Uterus (tissue), 4 donors: ENCODE measurements at places on chromosomes 1 and 21. TPM values are rescaled to one million over a fixed set of nuclear protein-coding genes. Genes with fewer than 3 reads are reported as not detected.

GRCh38 chr1:31483012-31483946 lies 70.3 kb downstream of the SERINC2 start:
- H3K36me3 ChIP-seq, result no peaks in the 10 kb centered on the region
- no peaks in the 10 kb centered on the region for H3K4me1 ChIP-seq
- no peak overlapping the region for H3K27ac ChIP-seq

- DNase-seq, result no peak
- no peak overlapping the region for H3K27ac ChIP-seq
- H3K36me3 ChIP-seq, result no peaks in the 10 kb centered on the region
- no peaks in the 10 kb centered on the region for H3K27me3 ChIP-seq
- no peak overlapping the region for H3K4me3 ChIP-seq
Observed at GRCh38 chr1:34833711-34834110, 25.8 kb downstream of the SMIM12 start.

- no peaks in the 10 kb centered on the region for H3K27me3 ChIP-seq
- no peak overlapping the region for H3K4me3 ChIP-seq
- H3K27ac ChIP-seq, result no peak overlapping the region
- no peak for DNase-seq
- H3K36me3 ChIP-seq, result no peaks in the 10 kb centered on the region
- H3K4me1 ChIP-seq, result no peaks in the 10 kb centered on the region
Observed at GRCh38 chr21:43325968-43326715, 100.8 kb downstream of the SIK1 start.

DNA sequence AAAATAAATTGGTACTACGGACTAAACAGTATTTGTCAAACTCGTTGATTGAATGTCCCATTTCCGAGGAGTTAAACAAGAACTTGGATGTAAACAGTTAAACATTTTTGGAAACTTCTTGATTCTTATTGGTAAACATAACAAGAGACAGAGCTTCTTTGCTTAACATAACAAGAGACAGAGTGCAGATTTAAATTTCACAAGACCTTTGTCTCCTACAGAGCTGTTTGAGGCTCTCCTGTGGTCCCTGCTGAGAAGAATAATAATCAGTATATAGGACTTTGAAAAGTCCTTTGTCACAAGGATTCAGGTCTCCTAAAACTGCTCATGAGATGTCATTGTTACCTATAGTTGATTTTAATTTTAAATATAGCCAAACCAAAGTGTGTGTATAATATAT lies 170.6 kb upstream of the C21orf91 start:
- H3K4me1 ChIP-seq, result no peaks in the 10 kb centered on the region
- no peaks in the 10 kb centered on the region for H3K36me3 ChIP-seq

GRCh38 chr1:41493117-41493536 lies 8.6 kb upstream of the EDN2 start:
- no peaks in the 10 kb centered on the region for H3K27me3 ChIP-seq
- H3K36me3 ChIP-seq, result no peaks in the 10 kb centered on the region
- no peak overlapping the region for H3K4me3 ChIP-seq
- no peak overlapping the region for H3K27ac ChIP-seq

DNA sequence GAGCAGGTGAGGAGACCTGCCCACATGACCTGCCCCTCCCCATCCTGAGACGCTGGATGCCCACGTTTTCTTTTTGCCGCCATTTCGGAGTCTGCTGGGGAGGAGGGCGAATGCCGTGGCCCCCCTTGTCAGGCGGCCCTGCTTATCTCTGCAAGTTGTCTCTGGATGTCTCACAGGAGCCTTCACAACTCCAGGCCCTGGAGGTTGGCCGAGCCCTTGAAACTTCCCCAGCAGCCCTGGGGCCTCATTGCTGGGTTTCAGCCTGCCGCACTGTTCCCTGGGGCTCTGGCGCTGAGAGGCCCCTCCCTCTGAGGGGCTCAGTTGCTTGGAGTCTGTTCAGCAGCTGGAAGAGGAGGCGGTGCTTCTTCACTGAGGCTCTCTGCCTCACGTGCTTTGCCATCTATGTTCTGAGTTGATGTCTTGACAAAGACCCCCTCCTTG lies 29.8 kb upstream of the ZBTB21 start:
- H3K4me1 ChIP-seq, result peaks cover 8% of the 10 kb centered on the region
- no peaks in the 10 kb centered on the region for H3K27me3 ChIP-seq
- H3K4me3 ChIP-seq, result no peak overlapping the region
- peak overlapping the region; percentile 55 for H3K27ac ChIP-seq
- peak; percentile 53 for DNase-seq

GRCh38 chr21:41141031-41141457 lies 26.9 kb upstream of the BACE2 start:
- no peaks in the 10 kb centered on the region for H3K4me1 ChIP-seq
- no peak for DNase-seq
- H3K4me3 ChIP-seq, result no peak overlapping the region
- H3K36me3 ChIP-seq, result no peaks in the 10 kb centered on the region

- no peaks in the 10 kb centered on the region for H3K4me1 ChIP-seq
- no peak for DNase-seq
- H3K4me3 ChIP-seq, result no peak overlapping the region
- no peak overlapping the region for H3K27ac ChIP-seq
Observed at GRCh38 chr1:150243003-150243402, 7.1 kb upstream of the ANP32E start.

DNA sequence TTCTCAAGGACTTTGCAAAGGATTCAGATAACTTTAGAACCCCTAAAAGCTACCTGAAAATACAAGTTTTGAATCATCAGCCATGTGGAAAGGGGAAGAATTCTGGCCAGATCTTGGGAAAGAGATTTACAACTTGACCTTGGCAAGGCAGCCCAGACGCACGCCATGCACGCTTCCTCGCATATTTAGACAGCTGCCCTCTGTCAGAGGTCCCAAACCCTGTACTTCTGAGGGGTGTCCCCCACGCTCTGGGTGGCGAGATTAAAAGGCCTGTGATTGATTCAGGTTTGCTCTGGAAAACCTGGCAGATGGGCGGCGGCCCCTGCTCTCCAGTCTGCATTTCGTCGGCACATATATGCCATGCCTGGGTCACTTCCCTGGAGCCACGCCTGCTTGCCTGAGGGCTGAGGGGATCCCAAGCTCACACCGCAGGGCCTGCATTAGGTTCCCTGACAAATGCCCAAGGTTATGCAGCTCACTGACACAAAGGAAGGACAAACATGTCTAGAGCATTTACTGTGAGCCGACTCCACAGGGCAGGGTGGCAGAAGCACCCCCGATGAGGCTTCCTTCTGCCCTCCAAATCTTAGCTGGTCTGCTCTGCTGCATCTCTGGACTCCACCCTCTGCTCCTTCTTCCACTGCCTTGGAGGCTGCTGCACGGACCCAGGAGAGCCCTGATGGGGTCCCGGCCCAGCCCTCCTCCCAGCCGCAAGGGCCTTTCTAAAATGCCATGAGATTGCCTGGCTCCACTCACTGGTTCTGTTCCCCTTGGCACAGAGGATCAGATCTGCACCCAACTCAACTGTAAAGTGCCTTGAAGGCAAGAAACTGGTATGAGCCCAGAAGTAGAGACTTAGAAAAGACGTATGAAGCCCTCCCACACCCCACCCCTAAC lies 103.9 kb downstream of the BCAR3 start:
- no peaks in the 10 kb centered on the region for H3K4me1 ChIP-seq
- H3K36me3 ChIP-seq, result no peaks in the 10 kb centered on the region
- H3K27ac ChIP-seq, result no peak overlapping the region

DNA sequence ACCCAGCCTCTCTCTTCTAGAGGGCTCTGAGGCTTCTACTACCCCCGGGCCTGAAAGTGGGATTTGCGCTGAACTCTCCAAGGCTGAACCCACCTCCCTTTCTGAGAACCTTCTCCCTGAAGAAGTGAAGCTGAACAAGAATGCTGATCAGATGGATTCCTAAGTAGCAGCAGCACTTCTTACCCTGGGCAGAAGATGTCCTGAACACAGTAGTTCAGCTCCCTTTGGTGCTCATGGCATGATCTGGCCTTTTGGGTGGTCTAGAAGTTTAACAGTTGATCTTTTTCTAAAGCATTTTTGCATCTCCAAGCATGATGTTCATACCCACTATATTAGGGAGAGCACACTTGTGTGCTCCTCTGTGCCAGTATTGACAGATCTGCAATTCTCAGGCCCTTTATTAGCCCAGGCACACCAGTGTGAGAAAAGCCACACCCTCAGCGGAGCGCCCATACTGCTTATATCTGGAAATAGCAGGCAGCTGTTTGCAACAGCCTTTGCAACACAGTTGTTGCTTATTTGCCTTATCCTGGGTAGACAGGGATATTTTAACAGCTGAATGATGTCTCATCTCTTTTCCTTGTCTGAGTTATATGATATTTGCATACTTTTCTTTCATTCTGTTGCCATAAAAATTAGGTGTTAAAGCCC lies 34.2 kb downstream of the CNN3 start:
- H3K4me3 ChIP-seq, result no peak overlapping the region
- H3K27ac ChIP-seq, result no peak overlapping the region
- H3K27me3 ChIP-seq, result no peaks in the 10 kb centered on the region
- H3K36me3 ChIP-seq, result no peaks in the 10 kb centered on the region

GRCh38 chr21:35172231-35172630 lies 123.1 kb upstream of the RUNX1 start:
- no peaks in the 10 kb centered on the region for H3K27me3 ChIP-seq
- no peaks in the 10 kb centered on the region for H3K4me1 ChIP-seq
- no peak overlapping the region for H3K4me3 ChIP-seq
- no peaks in the 10 kb centered on the region for H3K36me3 ChIP-seq
- DNase-seq, result no peak
- H3K27ac ChIP-seq, result no peak overlapping the region

DNA sequence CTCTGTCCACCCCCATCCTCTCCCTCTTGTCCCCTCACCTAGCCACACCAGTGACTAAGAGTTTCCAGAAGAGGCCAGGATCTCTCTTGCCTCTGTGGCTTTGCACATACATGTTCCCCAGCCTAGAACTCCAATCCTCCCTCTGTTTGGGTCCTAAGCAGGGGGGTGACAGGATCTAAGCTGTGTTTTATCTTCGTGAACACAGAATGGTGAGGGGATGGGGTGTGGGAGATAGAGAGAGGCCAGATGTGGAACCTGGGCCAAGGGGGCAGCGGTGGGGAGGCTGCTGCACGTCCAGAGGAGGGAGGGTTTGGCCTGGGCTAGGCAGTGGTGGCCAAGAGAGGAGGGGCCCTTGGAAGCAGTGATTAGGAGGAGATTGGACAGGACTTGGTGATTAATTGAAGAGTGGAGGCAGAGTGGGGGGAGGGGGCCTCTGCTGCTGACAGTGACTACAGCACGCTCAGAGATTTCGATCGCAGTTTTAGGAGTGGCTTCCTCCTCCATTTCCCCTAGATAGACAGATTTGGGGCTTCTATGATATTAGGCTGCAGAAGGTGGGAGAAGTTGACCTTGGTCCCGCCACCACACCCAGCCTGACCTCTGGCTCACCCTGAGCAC lies 17.1 kb upstream of the ADGRB2 start:
- no peaks in the 10 kb centered on the region for H3K4me1 ChIP-seq
- no peaks in the 10 kb centered on the region for H3K36me3 ChIP-seq
- H3K4me3 ChIP-seq, result no peak overlapping the region
- H3K27me3 ChIP-seq, result no peaks in the 10 kb centered on the region

GRCh38 chr1:207311888-207312603 lies 9.4 kb upstream of the CD55 start:
- no peaks in the 10 kb centered on the region for H3K36me3 ChIP-seq
- DNase-seq, result no peak
- no peaks in the 10 kb centered on the region for H3K4me1 ChIP-seq
- no peak overlapping the region for H3K27ac ChIP-seq
- no peak overlapping the region for H3K4me3 ChIP-seq

- DNase-seq, result no peak
- H3K4me1 ChIP-seq, result no peaks in the 10 kb centered on the region
- no peak overlapping the region for H3K27ac ChIP-seq
- H3K27me3 ChIP-seq, result no peaks in the 10 kb centered on the region
- H3K36me3 ChIP-seq, result no peaks in the 10 kb centered on the region
- no peak overlapping the region for H3K4me3 ChIP-seq
Observed at GRCh38 chr1:56068210-56068609, 511.2 kb downstream of the PLPP3 start.

GRCh38 chr1:222073307-222073995 lies 331.6 kb upstream of the DUSP10 start:
- no peaks in the 10 kb centered on the region for H3K36me3 ChIP-seq
- H3K4me1 ChIP-seq, result no peaks in the 10 kb centered on the region
- H3K27ac ChIP-seq, result no peak overlapping the region
- H3K27me3 ChIP-seq, result no peaks in the 10 kb centered on the region
- no peak for DNase-seq

DNA sequence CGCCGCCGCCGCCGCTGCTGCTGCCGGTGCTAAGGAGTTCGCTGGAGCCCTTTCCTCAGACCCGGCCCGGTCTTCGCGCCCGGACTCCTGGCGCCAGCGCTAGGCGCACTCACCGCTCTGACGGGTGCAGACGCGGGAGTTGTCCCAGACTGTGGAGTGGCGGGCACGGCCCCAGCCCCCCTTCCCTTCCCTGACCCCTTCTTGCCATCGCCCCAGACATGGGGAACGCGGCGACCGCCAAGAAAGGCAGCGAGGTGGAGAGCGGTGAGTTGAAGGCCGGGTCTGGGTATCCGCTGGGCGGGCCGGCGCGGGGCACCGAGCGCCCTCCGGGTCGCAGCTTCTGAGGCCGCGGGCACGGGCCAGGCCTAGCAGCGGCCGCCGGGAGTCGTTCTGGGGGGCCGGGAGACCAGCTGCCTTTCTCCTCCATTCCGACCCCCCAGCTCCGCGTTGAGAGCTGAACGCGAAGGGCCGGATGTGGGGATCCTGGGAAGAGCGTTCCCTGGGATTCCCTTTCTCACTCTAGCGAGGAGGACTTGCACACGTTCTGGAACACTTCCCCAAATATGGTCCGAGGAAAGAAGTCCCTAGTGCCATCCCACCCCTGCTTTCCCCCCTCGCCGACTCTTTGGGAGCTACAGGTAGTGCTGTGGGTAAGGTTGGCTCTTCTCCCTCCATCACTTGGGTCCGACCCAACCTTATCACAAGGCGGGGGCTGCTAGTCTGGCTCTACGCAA lies 65.8 kb upstream of the PRKACB start:
- no peaks in the 10 kb centered on the region for H3K27me3 ChIP-seq
- peak overlapping the region; percentile 93 for H3K27ac ChIP-seq

GRCh38 chr1:16302709-16303627 lies 49.3 kb downstream of the FBXO42 start:
- no peak overlapping the region for H3K4me3 ChIP-seq
- no peaks in the 10 kb centered on the region for H3K4me1 ChIP-seq
- H3K27ac ChIP-seq, result no peak overlapping the region
- no peaks in the 10 kb centered on the region for H3K27me3 ChIP-seq
- H3K36me3 ChIP-seq, result no peaks in the 10 kb centered on the region

DNA sequence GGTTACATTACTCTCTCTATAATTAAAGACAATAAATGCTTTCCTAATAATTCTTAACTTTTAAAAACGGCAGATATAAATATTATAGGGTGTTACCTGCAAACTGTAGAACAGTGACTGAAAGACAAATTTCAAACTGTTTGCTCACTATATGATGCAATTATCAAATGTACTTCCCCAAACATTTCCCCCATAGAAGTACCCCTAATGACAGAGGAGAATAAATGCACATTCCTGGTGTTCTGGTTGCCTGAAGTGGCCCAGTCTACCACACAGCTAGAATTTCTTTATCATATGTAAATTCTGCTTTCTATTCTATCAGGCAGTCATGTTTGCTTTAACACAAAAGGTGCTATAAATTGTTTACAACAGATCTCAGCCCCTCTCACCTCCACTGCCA lies 70.4 kb downstream of the VAV3 start:
- no peak overlapping the region for H3K27ac ChIP-seq
- no peaks in the 10 kb centered on the region for H3K27me3 ChIP-seq
- no peaks in the 10 kb centered on the region for H3K36me3 ChIP-seq
- H3K4me1 ChIP-seq, result no peaks in the 10 kb centered on the region

GRCh38 chr1:154998818-154999570 lies 3.6 kb upstream of the ZBTB7B start:
- H3K36me3 ChIP-seq, result no peaks in the 10 kb centered on the region
- no peaks in the 10 kb centered on the region for H3K27me3 ChIP-seq
- H3K4me3 ChIP-seq, result peak overlapping the region; percentile 56
- H3K4me1 ChIP-seq, result no peaks in the 10 kb centered on the region
- DNase-seq, result peak; percentile 70

SCAMP3 gene
- 20.2 TPM for total RNA-seq

CAMK1G gene
- not detected for total RNA-seq

PTPN14 gene
- 78.0 TPM for total RNA-seq

NTPCR gene
- total RNA-seq, result 30.1 TPM

LRRN2 gene
- 4.8 TPM for total RNA-seq

ANKRD35 gene
- total RNA-seq, result 8.8 TPM

ADGRB2 gene
- total RNA-seq, result 3.7 TPM
